ENCODE measurements at places on chromosomes 12 and 14.
A peak's percentile ranks its signal among the peaks of the same experiment; 100 is the strongest.

GRCh38 chr14:24332268-24332993 is 2.4 kb downstream of the ADCY4 start:
- H3K4me1 ChIP-seq: peaks cover 36% of the 10 kb centered on the region
- H3K27me3 ChIP-seq: peaks cover 86% of the 10 kb centered on the region
- H3K36me3 ChIP-seq: no peaks in the 10 kb centered on the region
- H3K4me3 ChIP-seq: peak overlapping the region; percentile 30
- DNase-seq: peak; percentile 86

DNA sequence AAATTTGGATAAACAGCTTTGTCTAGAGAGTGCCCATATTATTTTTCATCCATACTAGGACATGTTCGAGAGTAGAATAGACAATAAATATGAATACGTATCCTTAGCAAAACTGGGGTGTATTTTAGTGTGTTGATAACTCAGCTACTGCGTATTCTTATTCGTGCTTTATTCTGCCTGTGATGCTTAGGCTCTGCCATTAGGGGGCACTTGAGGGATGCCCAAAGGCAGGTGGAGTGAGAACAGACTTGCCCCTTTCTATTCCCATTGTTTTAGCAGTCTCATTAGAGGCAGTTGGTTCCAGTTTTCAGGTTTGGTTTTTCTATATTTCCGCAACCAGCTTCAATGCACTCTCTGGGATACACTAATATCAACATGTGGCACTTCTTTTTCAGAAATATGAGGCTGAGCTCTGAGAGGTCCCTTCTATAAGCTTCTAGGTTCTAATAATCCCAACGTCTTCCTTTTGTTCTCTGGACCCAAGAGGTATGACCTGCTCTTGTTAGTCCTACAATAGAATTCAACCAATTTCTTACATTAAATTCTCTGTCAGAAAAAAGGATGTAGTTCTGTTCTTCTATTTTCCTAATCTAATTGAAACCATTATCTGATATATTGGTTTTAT is 985.7 kb upstream of the FBXO33 start:
- H3K27me3 ChIP-seq: no peaks in the 10 kb centered on the region
- H3K4me1 ChIP-seq: no peaks in the 10 kb centered on the region
- no peaks in the 10 kb centered on the region for H3K36me3 ChIP-seq
- H3K4me3 ChIP-seq: no peak overlapping the region
- peak; percentile 62 for DNase-seq

- no peak overlapping the region for H3K27ac ChIP-seq
- DNase-seq: no peak
- no peaks in the 10 kb centered on the region for H3K36me3 ChIP-seq
- H3K4me3 ChIP-seq: no peak overlapping the region
Measured at GRCh38 chr14:26199590-26200370, 398.1 kb downstream of the NOVA1 start.

- H3K27me3 ChIP-seq: no peaks in the 10 kb centered on the region
- H3K4me3 ChIP-seq: no peak overlapping the region
- H3K27ac ChIP-seq: no peak overlapping the region
- peaks cover 61% of the 10 kb centered on the region for H3K4me1 ChIP-seq
- H3K36me3 ChIP-seq: no peaks in the 10 kb centered on the region
- no peak for DNase-seq
Measured at GRCh38 chr14:53929871-53930715, 26.5 kb downstream of the BMP4 start.

GRCh38 chr14:55306938-55307589 is 35.8 kb downstream of the FBXO34 start:
- no peak for DNase-seq
- H3K4me3 ChIP-seq: no peak overlapping the region
- no peak overlapping the region for H3K27ac ChIP-seq
- H3K4me1 ChIP-seq: no peaks in the 10 kb centered on the region
- H3K36me3 ChIP-seq: 0 out of 2 replicates have a peak, but pooled peaks cover 2% of the 10 kb centered on the region

DNA sequence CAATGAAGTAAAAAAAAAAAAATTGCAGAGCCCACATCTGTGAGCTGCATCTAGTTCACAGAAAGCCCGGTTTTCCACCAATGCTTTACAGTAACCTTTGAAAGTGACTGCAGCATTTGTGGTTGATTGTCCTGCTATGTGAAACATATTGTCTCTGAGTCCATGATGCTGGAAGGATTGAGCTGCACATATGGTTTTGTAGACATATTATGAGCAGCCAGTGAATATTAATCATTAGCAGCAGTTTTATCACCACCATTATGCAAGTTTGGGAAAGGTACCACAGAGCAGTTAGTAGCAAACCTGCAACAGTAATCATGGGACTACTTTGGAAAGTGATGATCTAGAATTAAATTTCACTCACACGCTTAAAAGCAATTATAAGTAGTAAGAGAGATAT is 151.5 kb upstream of the PRICKLE1 start:
- H3K27ac ChIP-seq: no peak overlapping the region
- no peak overlapping the region for H3K4me3 ChIP-seq
- no peaks in the 10 kb centered on the region for H3K4me1 ChIP-seq
- no peaks in the 10 kb centered on the region for H3K36me3 ChIP-seq
- no peaks in the 10 kb centered on the region for H3K27me3 ChIP-seq

GRCh38 chr12:76687981-76688380 is 75.9 kb upstream of the ZDHHC17 start:
- H3K4me1 ChIP-seq: no peaks in the 10 kb centered on the region
- H3K27ac ChIP-seq: no peak overlapping the region
- H3K27me3 ChIP-seq: no peaks in the 10 kb centered on the region
- no peak overlapping the region for H3K4me3 ChIP-seq
- DNase-seq: no peak

DNA sequence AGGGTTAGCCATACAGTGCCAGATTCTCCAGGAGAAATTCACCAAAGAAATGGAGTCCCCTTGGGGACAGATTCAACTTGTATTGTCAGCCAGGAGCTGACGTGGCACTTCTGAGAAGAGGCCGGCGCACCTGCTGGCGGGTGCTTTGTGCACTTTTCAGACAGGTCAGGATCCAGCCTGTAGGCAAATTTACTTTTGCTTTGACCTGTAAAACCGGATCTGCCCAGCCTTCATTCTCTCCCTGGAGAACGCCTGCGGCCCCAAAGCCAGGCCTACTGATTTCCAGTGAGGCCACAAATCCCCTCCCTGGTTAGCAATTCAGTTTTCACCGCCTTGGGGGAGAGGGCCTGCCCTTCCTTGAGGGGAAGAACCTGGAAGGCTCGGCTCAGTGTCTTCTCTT is 17.4 kb downstream of the P2RX4 start:
- H3K4me3 ChIP-seq: no peak overlapping the region
- peaks cover 31% of the 10 kb centered on the region for H3K4me1 ChIP-seq
- peak; percentile 63 for DNase-seq
- no peaks in the 10 kb centered on the region for H3K27me3 ChIP-seq

DNA sequence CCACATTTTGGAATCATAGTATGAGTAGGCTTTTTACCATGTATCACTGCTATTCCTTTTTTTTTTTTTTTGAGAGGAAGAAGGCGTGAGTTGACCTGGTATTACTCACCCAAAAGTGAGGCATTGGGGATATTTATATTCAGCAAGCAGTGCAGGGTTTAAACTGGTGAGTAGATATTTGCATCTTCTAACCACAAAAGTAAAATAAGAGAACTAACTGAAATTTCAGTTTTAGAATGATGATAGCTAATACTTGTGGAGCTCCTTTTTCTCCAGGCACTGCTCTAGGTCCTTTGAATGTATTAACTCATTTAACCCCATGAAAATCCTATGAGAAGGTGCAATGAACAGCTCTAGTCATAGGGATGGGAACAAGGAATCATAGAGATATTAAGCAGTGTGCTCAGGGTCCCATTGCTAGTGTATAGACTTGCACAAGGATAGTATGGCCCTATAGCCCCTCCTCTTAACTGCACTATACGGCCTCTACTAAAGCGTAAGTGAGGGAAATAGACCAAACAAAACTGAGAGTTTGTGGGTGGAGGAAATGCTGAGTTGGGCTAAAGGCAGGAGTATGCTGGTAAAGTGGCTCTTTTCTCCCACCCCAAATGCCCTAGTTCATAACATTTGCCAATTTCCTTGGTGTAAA is 104.3 kb upstream of the MAX start:
- no peak overlapping the region for H3K4me3 ChIP-seq
- no peaks in the 10 kb centered on the region for H3K27me3 ChIP-seq
- DNase-seq: no peak
- no peak overlapping the region for H3K27ac ChIP-seq
- H3K36me3 ChIP-seq: no peaks in the 10 kb centered on the region

- no peak overlapping the region for H3K4me3 ChIP-seq
- no peaks in the 10 kb centered on the region for H3K4me1 ChIP-seq
- no peak for DNase-seq
- H3K36me3 ChIP-seq: no peaks in the 10 kb centered on the region
- H3K27me3 ChIP-seq: no peaks in the 10 kb centered on the region
Measured at GRCh38 chr14:90739318-90740068, 76.7 kb downstream of the TTC7B start.

DNA sequence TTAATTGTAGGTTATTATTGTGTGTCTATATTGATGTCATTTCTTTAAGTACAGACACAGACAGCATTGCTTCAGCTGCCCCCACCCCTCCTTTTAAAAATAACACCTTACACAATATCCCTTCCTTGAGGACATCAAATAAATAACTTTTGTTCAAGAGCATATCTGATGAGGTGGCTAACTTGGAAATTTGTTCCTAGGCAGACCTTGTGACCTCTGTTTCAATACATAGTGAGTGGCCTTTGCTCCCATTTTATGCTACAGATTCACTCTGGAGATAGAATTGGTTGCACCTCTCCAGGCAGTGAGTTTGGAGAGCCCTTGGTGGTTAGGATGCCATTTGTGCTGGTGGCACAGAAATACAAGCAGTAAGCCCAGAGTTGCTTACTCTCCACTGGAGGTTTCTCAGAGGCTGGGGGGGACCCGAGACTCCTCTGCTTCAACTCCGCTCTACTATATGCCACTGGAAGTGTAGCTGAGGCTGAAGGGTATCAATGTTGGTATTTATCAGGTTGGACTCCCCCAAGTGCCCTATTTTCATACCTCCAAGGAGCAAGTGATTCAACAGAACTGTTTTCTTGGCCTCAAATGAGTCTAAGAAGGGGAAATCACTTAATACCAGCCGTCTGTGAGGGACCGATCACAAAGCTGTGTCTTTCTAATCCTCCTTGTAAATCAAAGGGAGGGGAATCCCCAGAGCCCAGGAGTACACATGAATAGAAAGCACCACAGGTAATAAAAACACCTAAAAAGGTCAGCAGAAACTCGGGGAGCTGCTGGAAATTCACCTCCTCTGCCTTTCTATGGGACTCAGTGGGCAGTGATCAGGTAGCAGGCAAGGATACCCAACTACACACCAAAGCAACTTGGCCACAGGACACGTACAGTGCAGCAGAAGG is 463.1 kb downstream of the RAD51B start:
- DNase-seq: peak; percentile 42
- H3K27ac ChIP-seq: no peak overlapping the region
- no peaks in the 10 kb centered on the region for H3K36me3 ChIP-seq
- H3K27me3 ChIP-seq: no peaks in the 10 kb centered on the region
- no peak overlapping the region for H3K4me3 ChIP-seq

DNA sequence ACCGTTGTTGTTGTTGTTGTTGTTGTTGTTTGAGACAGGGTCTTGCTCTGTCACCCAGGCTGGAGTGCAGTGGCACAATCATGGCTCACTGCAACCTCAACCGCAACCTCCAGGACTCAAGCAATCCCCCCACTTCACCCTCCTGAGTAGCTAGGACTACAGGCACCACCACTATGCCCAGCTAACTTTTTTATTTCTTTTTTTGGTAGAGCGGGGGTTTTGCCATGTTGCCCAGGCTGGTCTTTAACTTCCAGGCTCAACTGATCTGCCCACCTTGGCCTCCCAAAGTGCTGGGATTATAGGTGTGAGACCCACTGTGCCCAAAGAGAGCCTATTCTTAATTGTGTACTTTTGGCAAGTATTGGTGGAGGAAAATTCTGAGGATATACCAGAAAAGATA is 25.7 kb downstream of the MOK start:
- no peak overlapping the region for H3K4me3 ChIP-seq
- H3K36me3 ChIP-seq: no peaks in the 10 kb centered on the region
- no peaks in the 10 kb centered on the region for H3K27me3 ChIP-seq
- H3K27ac ChIP-seq: no peak overlapping the region
- DNase-seq: no peak
- H3K4me1 ChIP-seq: peaks cover 14% of the 10 kb centered on the region

GRCh38 chr12:102957339-102958050 is at the start of gene ASCL1:
Gene ASCL1, plus strand, starts transcription at chr12:102957674. Its CDS starts 571 bp downstream, at chr12:102958245.
- peak within 1 kb of the TSS; percentile 37 for H3K4me3 ChIP-seq
- peaks cover 12% of the 10 kb centered on the region for H3K4me1 ChIP-seq
- no peak for DNase-seq
- no peaks in the 10 kb centered on the region for H3K36me3 ChIP-seq
- H3K27me3 ChIP-seq: peaks cover 6% of the 10 kb centered on the region
- no peak within 1 kb of the TSS for H3K27ac ChIP-seq
